MCF 10A (cell line): ENCODE measurements at places on chromosomes 6 and 20. TPM values are rescaled to one million over a fixed set of nuclear protein-coding genes. Genes with fewer than 3 reads are reported as not detected.

SNHG17 gene
- 83.6 and 133 TPM in 2 replicates for total RNA-seq

FAM229B gene
- 10.8 and 11.3 TPM in 2 replicates for total RNA-seq

SMIM28 gene
- not detected in 2 replicates for total RNA-seq

HTR1E gene
- not detected in 2 replicates for total RNA-seq

SLC22A3 gene
- 0.09 and 0.20 TPM in 2 replicates for total RNA-seq

NMBR gene
- not detected in 2 replicates for total RNA-seq

PSORS1C2 gene
- not detected in 2 replicates for total RNA-seq

- peak; percentile 58 for DNase-seq
- no peak overlapping the region for H3K27ac ChIP-seq
- H3K4me3 ChIP-seq = no peak overlapping the region
- peaks cover 20% of the 10 kb centered on the region for H3K4me1 ChIP-seq
- peaks cover 14% of the 10 kb centered on the region for H3K27me3 ChIP-seq
These were observed 27.6 kb upstream of the NFATC2 start for GRCh38 chr20:51569815-51570738.

DNA sequence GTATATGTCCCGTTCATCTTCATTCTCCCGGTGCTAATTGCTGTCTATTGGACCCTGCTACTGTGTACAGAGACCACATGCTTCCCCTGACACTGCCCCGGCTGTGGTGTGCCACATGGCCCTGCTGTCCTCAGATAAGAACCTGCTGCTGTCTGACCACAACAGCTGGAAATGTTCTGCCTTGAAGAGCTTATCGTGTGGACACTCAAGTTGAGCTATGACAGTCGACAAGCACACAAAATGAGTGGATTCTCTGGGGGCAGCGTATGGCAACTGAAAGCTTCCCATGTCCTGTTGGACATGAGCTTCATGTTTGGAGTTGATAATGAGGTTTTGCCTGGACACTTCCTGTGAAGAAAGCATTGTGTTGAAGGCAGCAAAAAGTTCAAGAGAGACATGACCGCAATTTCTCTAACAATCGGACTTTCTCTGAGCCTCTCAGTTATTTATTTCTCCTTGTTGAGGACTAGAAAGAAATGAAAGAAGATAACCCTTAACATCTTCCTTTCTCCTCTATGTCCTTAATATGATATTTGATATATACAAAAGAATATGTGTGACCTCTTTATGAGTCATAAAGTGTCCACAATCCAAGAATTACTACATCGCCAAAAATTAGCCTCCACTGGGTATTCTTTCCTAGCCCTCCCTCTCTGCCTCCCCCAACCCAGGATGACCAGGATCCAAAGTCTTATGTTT, 187.1 kb upstream of the TCF21 start:
- no peak overlapping the region for H3K27ac ChIP-seq
- H3K27me3 ChIP-seq = no peaks in the 10 kb centered on the region

DNA sequence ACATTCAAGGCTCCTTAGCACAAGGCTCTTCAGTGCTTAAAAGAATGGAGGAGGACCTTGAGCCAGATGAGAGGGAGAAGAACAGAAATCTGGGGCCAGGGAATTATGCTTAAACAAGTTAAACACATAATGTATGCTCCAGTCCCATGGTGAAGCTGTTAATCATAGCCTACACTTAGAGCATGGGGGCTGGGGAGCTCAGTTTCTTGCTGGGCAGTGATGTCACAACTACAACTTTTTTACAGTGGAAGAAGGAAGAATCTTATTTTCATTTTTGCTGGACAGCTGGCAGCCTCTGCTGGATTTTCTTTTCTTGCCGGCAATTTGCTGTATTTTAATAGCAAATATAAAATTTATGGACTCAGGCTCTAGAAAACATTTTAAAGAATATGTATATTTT, 432.5 kb downstream of the CD109 start:
- no peak overlapping the region for H3K27ac ChIP-seq
- H3K36me3 ChIP-seq = no peaks in the 10 kb centered on the region

DNA sequence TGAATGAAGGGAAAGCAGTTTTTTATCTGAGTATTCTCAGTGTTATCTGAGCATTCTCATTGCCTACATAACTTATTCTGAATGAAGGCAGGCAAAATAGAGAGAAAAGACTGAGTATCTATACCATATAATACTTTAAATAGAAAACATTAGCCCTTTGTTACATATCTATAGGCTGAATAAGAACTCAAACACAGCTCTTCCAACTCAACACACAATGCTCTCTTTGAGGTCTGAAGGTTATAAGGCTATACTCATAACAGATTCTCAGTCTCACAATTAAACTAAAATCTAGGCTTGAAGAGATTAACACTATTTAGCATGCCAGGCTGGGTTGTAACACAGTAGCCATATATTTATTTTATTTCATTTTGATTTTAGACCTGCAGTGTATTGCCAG, 56.9 kb downstream of the EYS start:
- no peak overlapping the region for H3K4me3 ChIP-seq
- H3K4me1 ChIP-seq = peaks cover 10% of the 10 kb centered on the region
- no peak for DNase-seq
- H3K27me3 ChIP-seq = no peaks in the 10 kb centered on the region
- no peak overlapping the region for H3K27ac ChIP-seq
- no peaks in the 10 kb centered on the region for H3K36me3 ChIP-seq

DNA sequence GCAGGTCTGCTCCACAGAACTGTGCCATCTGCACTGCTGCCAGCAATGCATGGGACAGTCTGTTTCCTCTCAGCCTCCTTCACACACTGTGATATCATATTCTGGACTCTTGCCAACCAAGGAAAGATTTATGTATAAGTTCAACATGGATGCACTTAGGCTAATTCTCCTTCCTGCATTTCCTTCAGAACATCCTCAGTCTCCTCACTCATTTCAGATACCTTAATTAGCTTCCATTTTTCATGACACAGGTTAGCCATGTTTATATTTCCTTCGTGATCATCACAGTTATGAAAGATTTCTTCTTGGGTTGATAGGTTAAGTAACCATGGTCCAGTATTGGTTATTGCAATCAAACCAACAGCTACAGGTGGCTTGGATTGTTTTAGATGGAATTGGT, 46.4 kb upstream of the DDR1 start:
- no peak overlapping the region for H3K27ac ChIP-seq
- peaks cover 16% of the 10 kb centered on the region for H3K4me1 ChIP-seq
- H3K4me3 ChIP-seq = no peak overlapping the region
- no peak for DNase-seq
- H3K36me3 ChIP-seq = no peaks in the 10 kb centered on the region

DNA sequence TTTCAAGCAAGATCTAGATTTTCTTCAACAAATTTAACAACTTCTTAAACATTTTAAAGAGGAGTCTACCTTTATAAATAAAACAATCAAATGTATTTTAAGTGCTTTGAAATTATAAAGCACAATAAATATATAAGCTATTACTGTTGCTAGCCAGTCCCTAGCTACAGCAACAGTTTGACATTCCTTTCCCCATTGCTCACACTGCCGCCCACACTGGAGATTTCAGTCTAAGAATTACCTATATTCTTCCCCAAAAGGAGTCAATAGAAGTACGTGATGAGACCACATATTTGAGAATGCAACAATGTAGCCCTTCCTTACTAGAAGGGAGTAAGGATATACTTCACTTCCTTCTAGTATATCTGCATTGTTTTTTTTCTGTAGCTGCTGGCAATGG, 65.3 kb upstream of the RNF146 start:
- H3K36me3 ChIP-seq = no peaks in the 10 kb centered on the region
- H3K4me3 ChIP-seq = no peak overlapping the region
- H3K4me1 ChIP-seq = peaks cover 5% of the 10 kb centered on the region
- no peak for DNase-seq
- peaks cover 51% of the 10 kb centered on the region for H3K27me3 ChIP-seq

- H3K4me1 ChIP-seq = peaks cover 4% of the 10 kb centered on the region
- no peak for DNase-seq
- no peaks in the 10 kb centered on the region for H3K27me3 ChIP-seq
- H3K27ac ChIP-seq = no peak overlapping the region
- no peak overlapping the region for H3K4me3 ChIP-seq
These were observed 135.1 kb downstream of the TMEM242 start for GRCh38 chr6:157188213-157188612.

DNA sequence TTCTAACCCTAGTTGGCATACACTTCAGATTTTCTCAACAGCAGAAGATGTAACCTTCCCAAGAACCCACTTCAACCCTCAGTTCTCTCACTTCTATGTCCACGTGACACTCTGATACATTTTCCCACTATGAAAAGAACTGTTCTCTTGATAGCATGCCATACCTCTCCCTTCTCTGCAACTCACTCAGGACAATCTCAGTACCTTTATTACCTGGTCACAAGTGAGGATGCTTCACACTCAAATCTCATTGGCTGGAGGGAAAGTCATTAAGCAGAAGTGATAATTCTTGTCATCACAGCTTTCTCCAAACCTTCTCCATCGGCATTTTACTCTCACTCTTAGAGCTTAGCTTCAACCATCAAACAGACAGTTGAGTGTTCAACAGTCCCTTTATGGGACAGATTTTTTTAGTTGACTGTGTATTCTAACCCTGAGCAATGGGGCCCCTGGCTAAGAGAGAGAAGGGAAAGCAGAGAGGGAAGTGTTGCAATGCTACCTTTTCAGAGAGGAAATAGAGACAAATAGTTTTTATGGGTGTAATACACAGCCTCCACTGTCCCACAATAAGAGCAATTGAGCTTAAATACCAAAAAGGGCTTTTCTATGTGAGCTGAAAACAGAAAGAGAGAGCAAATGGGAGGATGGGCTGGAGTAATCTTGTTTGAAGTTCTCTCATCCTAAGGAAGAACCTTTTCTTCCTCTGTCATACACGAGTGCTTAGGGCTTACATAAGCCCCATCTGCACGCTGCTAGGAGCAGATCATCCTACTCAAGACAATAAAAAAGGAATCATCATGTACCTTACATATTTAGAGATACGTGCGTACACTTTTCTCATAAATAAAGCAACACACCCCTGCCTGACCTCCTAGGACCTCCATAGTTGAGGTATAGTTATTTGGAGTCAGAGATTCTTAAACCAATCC, 16.0 kb downstream of the HLA-DPA1 start:
- H3K27me3 ChIP-seq = peaks cover 64% of the 10 kb centered on the region
- H3K4me3 ChIP-seq = no peak overlapping the region
- no peak overlapping the region for H3K27ac ChIP-seq
- no peaks in the 10 kb centered on the region for H3K36me3 ChIP-seq

- no peak overlapping the region for H3K4me3 ChIP-seq
- DNase-seq = peak; percentile 10
- peaks cover 16% of the 10 kb centered on the region for H3K36me3 ChIP-seq
- H3K4me1 ChIP-seq = peaks cover 5% of the 10 kb centered on the region
These were observed 59.4 kb upstream of the PTGIS start for GRCh38 chr20:49627329-49627761.

- H3K27ac ChIP-seq = no peak within 1 kb of the TSS
- no peak for DNase-seq
- peaks cover 23% of the 10 kb centered on the region for H3K4me1 ChIP-seq
- H3K4me3 ChIP-seq = no peak within 1 kb of the TSS
These were observed at the start of gene TGM3 for GRCh38 chr20:2295886-2296515. TGM3 (plus strand) TSS chr20:2296001; CDS start chr20:2296064, 63 bp downstream.

DNA sequence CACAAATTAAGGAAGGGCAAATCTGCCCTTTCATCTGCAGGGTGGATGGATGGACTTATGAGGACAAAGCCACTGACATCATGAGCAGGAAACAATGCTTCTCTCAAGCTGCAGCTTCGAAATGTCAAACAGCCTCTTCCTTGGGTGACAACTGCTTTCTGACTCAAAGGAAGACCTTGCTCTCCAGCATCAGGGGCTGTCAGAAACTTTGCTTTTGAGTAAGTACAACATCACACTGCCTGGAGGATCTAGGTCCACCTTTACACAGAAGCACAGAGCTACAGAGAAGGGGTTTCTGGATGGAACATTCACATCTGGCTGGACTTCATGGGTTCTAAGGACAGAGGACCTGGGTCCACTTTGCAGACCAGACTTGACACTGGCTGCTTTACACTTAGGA, 5.9 kb downstream of the CST1 start:
- H3K36me3 ChIP-seq = peaks cover 5% of the 10 kb centered on the region
- DNase-seq = no peak
- peaks cover 27% of the 10 kb centered on the region for H3K27me3 ChIP-seq

- H3K27me3 ChIP-seq = no peaks in the 10 kb centered on the region
- H3K4me1 ChIP-seq = peaks cover 29% of the 10 kb centered on the region
- peak; percentile 87 for DNase-seq
These were observed 3.5 kb downstream of the FOXO3 start for GRCh38 chr6:108564178-108564577.

GRCh38 chr20:19921284-19921793, 95.8 kb upstream of the NAA20 start:
- DNase-seq = no peak
- peak overlapping the region; percentile 35 for H3K27ac ChIP-seq
- H3K4me1 ChIP-seq = no peaks in the 10 kb centered on the region
- no peak overlapping the region for H3K4me3 ChIP-seq
- no peaks in the 10 kb centered on the region for H3K36me3 ChIP-seq

GRCh38 chr20:51634257-51634656, 91.7 kb upstream of the NFATC2 start:
- no peaks in the 10 kb centered on the region for H3K36me3 ChIP-seq
- H3K4me3 ChIP-seq = no peak overlapping the region
- H3K27me3 ChIP-seq = no peaks in the 10 kb centered on the region
- H3K4me1 ChIP-seq = peaks cover 21% of the 10 kb centered on the region
- no peak overlapping the region for H3K27ac ChIP-seq

DNA sequence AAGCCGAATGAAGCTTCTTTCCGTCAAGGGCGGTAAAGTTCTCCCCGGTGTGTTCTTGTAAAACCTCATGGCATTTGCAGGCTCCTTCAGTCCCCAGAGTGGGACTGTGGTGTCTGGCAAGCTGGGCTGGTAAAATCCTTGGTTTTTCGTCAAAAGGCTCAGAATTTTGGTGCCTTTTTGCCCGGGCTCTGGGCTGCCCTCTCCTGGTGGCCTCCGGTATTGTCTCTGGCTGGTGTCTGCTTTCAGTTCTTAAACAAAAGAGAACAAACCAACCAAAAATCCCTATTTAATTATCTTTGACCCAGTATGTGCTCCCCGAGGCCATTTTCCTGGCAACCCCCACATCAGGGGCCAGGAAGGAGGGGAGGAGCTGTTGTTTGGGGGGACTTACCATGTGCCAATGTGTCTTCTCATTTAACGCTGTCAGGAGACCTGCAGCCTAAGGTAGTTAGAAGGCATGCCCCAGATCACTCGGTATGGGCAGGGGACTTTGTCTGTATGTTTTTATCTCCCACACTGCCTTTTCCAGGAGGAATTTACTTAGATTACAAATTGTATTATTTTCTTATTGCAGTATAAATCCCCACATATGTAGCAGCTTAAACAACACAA, 11.1 kb downstream of the CDH4 start:
- H3K4me3 ChIP-seq = no peak overlapping the region
- no peaks in the 10 kb centered on the region for H3K4me1 ChIP-seq
- peak; percentile 18 for DNase-seq
- peaks cover 14% of the 10 kb centered on the region for H3K36me3 ChIP-seq

GRCh38 chr6:113634352-113635163, 222.6 kb upstream of the MARCKS start:
- no peaks in the 10 kb centered on the region for H3K27me3 ChIP-seq
- DNase-seq = peak; percentile 51
- no peak overlapping the region for H3K4me3 ChIP-seq
- H3K27ac ChIP-seq = peak overlapping the region; percentile 3
- no peaks in the 10 kb centered on the region for H3K36me3 ChIP-seq
- H3K4me1 ChIP-seq = peaks cover 27% of the 10 kb centered on the region
